Adrenal gland (tissue), 19 donors: ENCODE measurements at places on chromosomes 2 and 18. TPM values are rescaled to one million over a fixed set of nuclear protein-coding genes. Genes with fewer than 3 reads are reported as not detected.

GRCh38 chr2:29012211-29012681, 31.1 kb downstream of the TOGARAM2 start:
- peak; percentile 64 for DNase-seq

DNA sequence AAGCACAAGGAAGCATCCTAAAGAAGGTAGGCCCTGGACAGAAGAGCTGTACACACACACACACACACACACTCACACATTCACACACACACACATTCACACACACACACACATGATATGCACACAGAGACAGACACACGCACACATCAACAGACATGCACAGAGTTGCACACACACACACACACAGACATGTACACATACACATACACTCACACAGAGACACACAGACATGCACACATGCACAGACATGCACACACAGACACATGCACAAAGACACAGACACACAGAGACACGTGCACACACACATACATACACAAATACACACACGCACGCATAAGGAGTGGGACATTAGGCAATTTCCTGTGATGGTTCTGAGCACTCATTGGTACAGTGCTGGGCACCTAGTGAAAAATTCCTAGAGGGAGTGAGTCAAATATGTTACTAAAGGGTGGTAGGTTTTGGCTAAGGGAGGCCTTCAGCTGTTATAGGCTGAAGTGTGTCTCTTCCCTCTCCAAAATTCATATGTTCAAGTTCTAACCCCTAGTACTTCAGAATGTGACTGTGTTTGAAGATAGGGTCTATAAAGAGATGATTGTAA, 26.4 kb downstream of the THNSL2 start:
- DNase-seq = no peak

Gene CNDP1
- total RNA-seq = not detected

DNA sequence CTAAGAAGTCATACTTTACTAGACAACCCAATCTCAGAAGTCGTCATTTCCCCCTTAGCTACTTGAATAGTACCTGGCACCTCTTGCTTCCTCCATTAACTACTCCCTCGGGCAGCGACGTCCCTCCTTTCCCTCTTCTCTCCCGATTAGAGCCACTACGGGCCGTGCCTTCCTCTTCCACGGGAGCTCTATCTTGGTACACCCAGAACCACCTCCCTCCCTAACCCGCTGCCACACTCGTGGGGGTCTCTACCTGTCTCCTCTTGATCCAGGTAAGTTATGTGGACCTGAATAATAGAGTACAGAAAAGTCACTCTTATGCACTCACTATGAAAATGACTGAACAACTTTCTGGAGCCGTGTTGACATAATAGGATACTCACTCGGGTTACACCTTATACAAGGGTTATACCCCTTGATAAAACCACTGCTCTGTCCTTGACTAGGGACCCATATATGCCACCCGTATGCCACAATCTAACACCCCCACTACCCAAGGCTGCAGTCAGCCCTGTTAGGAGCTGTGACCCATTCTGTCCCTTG, 595 bp upstream of the HDHD2 start:
- DNase-seq = no peak

DNA sequence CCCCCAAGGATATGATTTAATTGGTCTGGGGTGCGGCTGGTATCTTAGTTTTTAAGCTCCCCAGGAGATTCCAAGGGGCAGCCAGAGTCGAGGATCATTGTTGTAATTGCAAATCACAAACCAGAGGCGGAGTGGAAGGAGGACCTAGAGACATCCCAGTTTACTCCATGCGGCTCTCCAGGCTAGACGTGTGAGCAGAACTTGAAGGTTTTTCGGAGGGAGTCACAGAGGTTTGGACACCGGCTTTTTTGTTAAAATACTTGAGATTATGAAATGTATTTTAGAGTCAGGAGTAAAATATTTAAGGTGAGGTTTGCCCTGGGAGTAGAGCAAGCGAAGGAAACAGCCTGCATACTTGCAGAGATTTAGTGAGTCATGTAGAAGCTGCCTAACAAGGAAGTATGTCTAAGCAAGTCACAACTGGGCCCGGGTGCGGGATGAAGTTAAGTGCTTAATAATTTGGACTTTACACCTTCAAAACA, 39.5 kb downstream of the TGOLN2 start:
- DNase-seq = no peak

DNA sequence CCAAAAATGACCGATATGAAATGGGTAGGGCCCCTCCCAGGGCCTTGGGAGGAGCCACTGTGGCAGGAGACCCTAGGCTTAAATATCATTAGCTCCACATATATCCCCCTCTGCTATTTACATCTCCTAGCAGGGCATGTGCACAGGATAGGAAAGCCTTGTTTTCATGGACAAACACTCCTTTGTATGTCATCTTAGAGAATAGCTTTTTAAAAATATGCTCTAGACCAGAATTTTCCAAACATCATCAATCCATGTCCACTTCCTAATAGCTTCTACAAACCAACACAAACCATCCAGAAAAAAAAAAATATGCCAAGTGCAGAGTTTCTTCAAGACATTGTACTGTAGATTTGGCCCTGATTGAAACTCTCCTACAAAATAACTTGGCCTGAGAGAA, 10.8 kb downstream of the DAPL1 start:
- DNase-seq = no peak

- no peak for DNase-seq
These were observed 82.2 kb downstream of the KLF7 start for GRCh38 chr2:207083361-207084110.

- DNase-seq = no peak
These were observed 744.0 kb downstream of the ADCYAP1 start for GRCh38 chr18:1648712-1649111.

DNA sequence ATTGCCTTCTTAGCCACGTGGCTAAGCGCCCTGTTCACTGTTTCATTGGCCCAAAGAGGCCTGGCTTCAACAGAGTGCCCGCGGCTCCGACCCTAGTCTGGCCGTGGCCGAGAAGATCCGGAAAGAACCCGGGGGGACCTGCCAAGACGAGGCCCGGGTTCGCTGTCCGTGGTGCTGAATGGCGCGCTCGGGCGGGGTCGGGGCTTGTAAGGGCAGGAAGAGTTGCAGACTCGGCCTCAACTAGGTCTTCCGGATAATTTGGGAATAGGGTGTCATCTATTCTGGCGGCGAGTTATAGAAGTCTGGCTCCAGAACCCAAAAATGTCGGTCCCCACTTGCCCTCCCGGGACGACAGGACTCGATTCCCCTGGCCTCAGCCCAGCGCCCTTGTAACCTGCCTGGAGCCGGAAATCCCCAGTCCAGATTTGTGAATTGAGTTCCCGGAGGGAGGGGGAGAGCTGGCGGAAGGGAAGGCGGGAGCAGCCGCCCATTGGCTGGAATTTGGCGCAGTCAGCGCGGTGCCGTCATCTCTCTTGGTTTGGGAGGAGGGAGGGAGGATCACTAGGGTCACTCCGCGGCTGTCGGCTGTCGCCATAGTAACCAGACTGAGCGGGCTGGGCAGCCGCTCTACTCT, 3.5 kb downstream of the CDK5R2 start:
- DNase-seq = peak; percentile 79

Gene ALPI
- not detected for total RNA-seq

Gene GAD1
- total RNA-seq = 3.3 TPM

GRCh38 chr2:241490825-241491506, 17.4 kb downstream of the STK25 start:
- no peak for DNase-seq

DNA sequence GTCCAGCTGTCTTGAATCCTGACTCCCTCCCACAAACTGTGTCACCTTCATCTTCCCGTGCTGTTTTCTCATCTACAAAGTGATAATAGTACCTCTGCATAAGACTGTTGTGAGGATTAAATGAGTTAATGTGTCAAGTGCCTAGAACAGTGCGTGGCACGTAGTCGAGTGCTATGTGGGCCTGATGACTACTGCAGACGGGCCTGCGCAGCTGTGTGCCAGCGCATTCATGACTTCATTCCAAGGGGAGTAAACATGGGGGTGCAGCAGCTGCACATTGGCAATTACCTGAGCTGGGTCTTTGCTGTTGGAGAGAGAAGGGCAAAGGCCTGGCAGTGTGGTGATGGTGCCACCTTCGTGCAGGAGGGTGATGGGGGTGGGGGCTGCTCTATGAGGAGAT, 5.0 kb downstream of the TEX44 start:
- DNase-seq = no peak

Gene TRIB2
- 263 TPM for total RNA-seq

Gene FBXO15
- total RNA-seq = 1.9 TPM

- DNase-seq = peak; percentile 40
These were observed 197.4 kb upstream of the HDAC4 start for GRCh38 chr2:239598011-239598731.

Gene DCDC2C
- not detected for total RNA-seq

- no peak for DNase-seq
These were observed 11.1 kb downstream of the HDAC4 start for GRCh38 chr2:239389414-239390329.
